ENCODE measurements at places on chromosomes 4 and X. TPM values are rescaled to one million over a fixed set of nuclear protein-coding genes. Genes with fewer than 3 reads are reported as not detected.

OTUD6A gene
- total RNA-seq: not detected

ZNF674 gene
- total RNA-seq: 8.1 TPM

FRAS1 gene
- 37.8 TPM for total RNA-seq

APLN gene
- 15.6 TPM for total RNA-seq

VEGFD gene
- not detected for total RNA-seq

HSFX3 gene
- total RNA-seq: not detected

BTK gene
- not detected for total RNA-seq
